ENCODE measurements at places on chromosomes 1 and 21.

DNA sequence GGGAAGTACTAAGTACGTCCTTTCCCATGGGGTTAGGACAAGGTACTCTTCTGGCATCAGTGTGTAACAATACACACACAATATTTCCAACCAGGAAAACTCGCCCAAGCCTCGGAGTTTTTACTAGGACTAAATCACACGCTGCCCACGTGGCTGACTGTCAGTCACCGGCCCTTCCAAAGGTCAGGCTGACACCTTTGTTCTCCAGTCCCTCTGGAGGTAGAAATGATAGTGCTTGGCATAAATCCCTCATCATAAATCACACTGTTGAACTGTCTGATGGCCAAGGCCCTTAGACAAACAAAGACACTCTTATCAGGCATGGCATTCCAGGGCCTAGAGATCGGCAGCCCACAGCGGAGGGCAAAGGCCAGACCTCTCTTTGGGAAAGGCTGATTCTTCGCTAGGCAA is 16.9 kb upstream of the SLAMF9 start:
- DNase-seq, result peak; percentile 13

DNA sequence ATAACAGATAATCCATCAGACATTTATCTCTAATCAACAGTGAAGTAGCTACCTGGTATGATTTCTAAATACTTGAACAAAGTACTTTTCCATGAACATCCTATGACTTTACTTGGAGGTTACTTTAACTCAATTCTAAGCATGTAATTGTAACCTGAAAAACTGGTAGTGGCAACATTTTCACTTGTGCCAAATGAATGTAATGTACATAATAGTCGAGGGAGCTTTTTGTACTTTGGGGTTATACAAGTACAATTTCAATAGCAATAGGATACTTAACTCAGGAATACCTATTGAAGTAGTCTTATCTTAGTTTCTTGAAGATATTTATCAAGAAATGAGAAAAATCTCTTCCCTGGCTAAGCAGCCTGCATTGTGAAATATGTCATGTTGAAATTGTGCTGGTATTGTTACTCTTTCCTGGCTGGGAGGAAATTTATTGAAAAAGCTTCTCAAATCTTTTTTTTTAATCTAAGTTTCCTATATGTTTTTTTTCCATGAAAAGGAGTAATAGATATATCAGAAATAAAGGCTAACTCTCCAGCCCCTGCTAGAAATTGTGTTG is 33.7 kb upstream of the CACYBP start:
- no peak for DNase-seq

DNA sequence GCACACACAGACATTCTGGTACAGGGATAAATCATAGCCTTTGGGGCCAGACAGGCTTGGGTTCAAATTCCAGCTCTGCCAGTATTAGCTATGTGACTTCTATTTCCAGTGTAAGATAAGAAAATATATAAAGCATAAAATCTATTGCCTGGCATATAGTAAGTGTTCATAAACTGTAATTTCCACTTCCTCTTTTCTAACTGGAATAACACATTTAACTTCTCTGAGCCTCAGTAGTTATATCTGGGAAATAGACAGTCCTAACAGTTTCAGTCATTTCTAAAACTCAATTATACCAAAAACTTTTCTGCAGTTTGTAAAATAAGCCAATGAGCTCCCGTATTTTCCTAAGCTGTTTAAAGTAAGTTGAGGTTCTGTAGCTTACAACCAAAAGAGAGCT is 351.4 kb downstream of the ZNF326 start:
- no peak for DNase-seq

DNA sequence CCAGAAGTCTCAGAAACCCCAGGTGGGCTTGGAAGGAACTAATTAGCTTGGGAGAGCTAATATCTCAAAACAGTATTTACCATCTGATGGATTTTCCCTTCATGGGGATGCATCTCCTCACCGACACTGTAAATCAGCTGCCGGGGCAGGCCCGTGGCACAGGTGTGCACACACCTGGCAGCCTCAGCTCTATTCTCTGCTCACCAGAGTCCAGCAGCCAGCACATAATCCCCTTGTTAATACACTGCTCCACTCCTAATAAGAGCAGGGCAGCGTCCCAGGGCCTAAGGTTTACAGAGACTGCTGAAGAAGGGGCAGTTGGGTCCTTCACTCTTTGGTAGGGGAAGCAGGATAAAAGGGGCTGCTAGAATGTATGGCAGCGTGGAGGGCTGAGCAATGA is 200.0 kb downstream of the TOMM20 start:
- DNase-seq, result no peak

- no peak for DNase-seq
Measured at GRCh38 chr1:154253671-154254070, 18.8 kb upstream of the HAX1 start.

DNA sequence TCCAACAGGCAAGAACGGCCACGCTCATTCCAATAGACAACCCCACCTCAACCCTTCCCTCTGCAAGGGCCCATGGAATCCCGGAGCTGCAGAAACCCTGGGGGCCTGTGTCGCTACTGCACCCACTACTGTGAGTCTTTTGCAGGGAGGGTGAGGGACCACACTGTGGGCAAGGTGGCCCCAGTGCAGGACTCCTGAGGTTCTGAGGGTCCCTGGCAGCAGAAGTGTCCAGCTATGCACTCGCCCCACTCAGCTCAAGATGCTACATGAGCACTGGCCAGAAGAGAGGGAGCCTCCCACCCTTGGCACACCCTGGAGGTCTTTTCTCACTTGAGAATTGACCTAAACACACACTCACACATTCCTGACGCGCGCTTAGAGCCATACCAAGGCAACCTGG is 2.1 kb upstream of the PAX7 start:
- no peak for DNase-seq

DNA sequence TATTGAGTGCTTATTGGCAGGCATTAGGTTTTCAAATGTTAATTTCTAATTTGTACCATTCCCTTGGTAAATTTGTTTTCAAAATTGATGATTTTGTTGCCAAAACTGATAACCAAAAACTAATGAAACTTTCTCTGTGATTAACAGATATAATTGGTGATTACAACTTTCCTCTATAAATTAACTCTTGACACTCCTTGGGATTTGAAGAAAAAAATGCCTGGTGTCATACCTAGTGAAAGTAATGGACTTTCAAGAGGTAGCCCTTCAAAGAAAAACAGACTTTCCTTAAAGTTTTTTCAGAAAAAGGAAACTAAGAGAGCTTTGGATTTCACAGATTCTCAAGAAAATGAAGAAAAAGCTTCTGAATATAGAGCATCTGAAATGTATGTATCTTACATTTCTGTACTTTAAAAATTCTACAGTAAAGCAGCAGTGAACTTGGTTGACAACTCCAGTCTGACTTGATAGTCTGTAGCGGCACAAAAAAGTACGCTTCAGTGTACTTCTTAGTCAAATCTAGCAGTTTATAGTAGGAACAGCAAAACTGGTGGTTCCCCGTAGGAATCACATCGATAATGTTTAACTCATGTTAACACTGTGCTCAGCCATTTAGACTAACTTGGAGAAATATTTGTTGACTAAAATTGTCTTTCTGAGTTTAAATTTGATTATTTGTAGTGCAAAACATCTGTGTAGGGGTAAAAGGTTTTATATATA is 3.0 kb downstream of the USP1 start:
- DNase-seq, result no peak

DNA sequence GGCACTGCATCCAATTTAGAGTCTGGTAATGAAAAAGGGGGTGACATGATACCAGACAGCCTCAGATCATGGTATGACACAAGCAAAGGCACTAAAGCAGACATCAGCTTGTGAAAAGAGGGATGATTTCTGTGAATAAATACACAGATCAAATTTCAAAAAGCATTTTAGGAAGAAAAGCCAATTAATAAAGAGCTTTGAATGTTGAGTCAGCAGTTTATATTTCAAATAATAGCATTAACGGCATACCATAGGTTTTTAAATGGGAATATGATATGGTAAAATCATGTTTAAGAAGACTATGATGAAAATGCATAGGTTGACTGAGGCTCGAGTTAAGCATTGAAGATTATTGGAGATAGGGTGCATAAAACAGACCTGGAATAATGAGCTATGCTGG is 13.5 kb downstream of the KCNT2 start:
- no peak for DNase-seq

DNA sequence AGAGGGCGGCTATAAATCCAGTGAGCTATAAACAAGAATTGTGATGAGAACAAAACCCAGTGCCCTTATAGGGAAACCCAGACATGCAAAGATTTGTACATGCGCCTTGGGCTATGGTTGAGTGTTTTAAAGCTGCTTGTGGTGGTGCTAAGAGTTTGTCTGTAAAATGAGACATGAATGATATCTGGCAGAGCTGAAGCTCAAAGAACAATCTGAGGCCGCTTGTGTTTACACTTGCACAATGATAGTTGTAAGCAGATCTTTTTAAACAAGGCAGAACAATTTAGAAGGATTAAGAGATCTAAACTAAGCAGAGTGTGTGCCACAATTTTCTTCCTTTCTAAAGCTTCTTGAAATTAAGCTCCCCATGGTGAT is 80.4 kb upstream of the ADAMTS5 start:
- no peak for DNase-seq

- DNase-seq, result no peak
Measured at GRCh38 chr1:22488319-22488718, 36.7 kb downstream of the ZBTB40 start.

GRCh38 chr1:169009666-169010065 is 96.8 kb upstream of the ATP1B1 start:
- no peak for DNase-seq

DNA sequence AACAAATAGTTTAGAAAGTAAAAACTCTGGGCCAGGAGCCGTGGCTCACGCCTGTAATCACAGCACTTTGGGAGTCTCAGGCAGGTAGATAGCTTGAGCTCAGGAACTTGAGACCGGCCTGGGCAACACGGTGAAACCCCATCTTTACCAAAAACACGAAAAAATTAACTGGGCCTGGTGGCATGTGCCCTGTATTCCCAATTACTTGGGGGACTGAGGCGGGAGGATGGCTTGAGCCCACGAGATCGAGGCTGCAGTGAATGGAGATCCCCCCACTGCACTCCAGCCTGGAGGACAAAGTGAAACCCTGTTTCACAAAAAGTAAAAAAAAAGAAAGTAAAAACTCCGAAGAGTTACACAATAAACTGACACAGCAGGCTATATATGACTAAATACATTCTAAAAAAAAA is 10.6 kb downstream of the CEP170 start:
- no peak for DNase-seq

- DNase-seq, result peak; percentile 77
Measured at GRCh38 chr1:21251773-21252471, 38.3 kb downstream of the ECE1 start.

DNA sequence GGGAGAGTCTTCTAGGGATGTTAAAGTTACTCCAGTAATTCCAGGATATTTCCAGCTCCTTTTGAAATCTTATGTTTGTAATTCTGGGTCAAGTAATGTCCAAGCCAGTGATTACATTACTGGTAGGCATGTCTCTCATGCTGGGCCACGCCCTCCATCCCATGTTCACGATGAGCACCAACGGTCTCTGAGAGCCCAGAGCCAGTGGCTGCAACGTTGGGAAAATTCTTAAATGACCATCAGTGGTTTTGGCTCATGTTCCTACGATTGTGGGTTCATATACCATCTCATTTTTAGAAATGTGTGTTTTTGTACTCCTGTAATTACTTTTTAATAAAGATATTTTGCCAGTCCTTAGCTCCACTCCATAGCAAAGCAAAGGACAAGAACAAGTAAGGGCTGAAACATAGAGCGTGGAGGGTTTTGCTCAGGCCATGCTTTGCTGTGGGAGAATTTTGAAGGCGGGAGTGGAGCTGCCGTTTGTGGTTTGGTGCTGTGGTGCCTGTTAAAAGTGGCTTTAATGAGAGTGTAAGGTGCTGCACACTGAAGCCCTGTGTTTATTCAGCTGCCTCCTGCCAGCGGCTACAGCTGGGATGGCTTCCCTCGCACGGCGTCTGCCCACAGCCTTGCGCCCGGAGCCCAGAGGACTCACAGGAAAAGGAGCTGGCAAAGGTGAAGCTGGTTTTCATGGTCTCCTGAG is 28.9 kb downstream of the VANGL1 start:
- no peak for DNase-seq

Measured in ascending aorta (tissue), 2 donors.